ENCODE measurements at places on chromosomes 5 and 9.

- no peak for DNase-seq
Measured at GRCh38 chr9:85511746-85512145, 230.0 kb downstream of the AGTPBP1 start.

- no peak for DNase-seq
Measured at GRCh38 chr9:130045725-130046450, 2.9 kb upstream of the FNBP1 start.

- DNase-seq, result no peak
Measured at GRCh38 chr5:1748271-1748670, 51.4 kb downstream of the MRPL36 start.

DNA sequence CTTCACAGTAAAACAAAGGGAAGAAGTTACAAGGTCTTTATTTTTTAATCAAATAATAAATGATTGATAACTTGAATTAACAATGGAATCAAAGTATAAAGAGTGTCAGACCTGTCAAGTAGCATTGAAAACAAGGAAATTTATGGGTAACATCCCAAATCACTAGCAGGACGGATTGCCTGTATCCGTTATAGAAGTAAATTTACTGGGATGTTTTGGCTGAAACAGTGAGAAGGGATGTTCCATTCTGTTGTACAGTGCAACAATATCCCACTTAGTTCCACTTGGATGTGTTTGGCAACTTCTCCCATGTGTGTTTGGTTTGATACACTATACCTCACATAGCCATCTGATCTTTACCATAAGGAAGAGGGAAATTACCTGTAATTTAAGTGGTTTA is 421.0 kb upstream of the CHD1 start:
- no peak for DNase-seq

DNA sequence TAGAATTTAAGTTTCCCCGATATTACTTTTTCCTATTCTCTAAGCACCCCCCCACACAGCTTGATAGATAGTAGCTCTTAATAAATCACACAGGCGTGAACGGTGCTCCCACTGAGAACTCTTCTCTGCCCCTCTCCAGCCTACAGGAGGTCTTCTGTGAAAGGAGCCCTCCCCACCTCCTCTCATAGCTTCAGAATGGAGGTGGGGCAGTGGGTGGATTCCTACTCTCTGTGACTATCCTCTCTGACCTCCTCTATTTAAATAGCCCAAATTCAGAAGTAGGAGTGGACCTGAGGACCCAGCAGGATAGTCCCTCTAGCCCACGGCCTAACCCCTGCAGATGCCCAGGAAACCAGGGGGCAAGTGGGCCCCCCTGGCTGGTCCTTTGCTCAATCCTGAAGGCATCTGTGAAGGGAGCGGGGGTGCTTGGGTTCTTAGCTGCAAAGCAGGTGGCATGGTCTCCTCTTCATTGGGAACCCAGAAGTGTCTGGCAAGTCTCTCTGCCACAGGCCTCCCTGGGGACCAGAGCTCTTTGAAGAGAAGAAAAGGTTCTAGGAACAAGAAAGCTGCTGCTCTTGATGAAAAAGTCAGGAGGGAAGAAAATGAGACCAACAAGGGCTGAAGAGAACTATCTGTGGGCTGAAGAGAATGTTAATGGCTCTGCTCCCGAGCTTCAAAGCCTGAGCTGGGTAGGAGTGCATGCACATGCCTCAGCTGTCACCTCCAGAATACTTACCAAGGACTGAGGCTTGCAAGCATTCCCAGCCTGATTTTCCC is 21.1 kb upstream of the HSPA9 start:
- DNase-seq, result no peak

DNA sequence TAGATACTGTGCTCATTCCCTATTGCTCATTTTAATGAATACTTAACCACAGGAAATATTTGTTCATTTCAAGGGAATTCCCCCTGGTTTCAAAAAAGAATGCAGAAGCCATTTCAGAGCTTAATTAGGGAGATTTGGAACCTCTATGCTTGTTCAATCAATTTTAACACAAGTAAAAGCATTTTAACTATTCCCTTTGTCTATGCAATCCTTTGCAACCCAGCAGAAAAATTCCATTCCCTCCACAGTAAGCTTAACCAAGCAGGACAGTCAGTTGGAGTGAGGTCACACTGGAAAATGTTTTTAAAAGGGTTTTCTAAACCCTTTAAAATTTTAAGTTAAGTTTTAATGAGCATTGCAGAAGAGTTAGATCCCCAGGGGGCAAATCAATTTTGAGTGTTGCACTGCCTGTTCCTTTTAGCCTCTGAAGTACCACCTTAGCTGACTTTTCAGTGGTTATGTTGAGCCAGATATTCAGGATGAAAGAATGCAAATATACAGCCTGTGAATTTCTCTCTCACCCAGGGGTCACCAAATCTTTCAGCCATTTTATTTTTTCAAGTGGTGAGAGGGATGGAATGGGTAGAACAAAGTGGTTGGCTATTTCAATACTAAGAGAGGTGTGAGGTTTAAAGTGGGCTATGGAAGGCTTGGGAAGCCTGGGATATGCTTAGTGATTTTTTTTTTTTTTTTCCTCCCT is 356.2 kb upstream of the NUDT12 start:
- DNase-seq, result no peak

- DNase-seq, result no peak
Measured at GRCh38 chr5:157188270-157188669, 7.6 kb downstream of the ITK start.

DNA sequence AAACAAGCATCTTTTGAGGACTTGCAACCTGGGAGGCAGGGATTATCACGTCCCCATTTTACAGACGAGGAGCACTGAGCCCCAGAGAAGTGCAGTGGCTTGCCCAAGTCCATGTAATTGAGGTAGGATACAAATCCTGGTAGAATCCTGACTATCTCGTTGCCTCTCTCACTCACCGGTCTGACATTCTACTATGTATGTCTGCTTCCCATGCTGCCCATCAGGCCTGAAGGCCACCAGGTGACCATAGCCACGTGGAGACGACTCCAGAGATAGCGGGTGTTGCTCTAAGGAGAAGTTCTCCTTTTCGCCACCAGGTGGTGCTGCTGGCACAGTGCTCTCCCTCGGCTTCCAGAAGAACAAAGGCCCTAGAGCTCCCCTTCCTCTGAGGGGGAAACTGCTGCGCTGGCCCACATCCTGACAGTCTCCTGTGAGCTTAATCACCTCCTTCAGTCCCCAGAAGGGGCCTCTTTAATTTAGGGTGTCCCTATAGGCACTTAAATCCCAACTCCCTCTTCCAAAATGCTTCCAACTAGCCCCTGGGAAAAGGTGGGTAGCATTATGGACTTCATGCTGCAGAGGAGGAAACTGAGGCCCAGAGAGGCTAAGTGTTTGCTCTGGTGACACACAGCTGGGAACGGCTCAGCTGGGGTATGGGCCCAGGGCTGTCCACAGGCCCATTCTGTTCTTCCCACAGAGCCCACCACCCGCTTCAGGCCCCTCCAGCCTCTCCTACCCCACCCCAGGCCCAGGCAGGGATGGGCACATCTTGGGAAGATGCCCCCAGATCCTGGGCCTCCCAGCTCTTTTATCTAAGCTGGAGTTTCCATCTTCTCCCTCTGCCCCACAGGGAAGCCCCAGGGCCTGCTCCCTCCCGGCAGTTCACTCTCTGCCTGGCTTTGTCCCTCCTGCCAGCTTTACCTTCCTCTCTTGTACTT is 6.4 kb downstream of the SLC34A1 start:
- peak; percentile 82 for DNase-seq

DNA sequence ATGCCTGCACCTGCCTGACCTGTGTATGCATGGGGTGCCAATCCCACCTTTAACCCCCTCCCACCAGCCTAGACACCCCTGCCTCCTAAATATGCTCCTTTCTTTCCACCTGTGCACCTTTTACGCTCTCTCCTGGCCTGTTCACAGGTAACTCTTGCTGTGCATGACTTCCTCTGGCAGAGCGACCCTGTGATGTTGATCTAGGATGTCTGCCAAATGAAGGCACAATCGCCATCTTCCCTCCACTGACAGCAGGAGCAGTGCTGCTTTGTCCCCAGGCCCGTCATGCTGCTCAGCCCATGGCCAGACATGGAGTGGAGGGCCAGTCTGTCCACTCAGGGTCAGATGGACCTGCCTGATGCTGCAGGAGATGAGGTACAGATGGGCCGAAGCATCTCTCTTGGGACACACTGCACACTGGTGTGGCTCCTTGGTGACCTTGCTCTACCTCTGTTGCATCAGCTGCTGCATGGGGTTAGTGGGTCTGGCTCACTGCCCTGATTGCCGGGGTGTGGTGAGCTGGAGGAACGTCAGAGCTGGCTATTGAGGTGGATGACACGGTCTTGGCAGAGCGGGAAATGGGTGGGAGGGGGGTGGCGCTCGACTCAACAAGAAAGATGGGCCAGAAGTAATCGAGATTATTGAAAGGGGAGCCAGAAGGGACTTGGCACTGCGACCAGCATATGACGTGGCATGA is 101.7 kb upstream of the PITX1 start:
- DNase-seq, result no peak

GRCh38 chr5:115379622-115380344 is 83.3 kb upstream of the CCDC112 start:
- DNase-seq, result no peak

DNA sequence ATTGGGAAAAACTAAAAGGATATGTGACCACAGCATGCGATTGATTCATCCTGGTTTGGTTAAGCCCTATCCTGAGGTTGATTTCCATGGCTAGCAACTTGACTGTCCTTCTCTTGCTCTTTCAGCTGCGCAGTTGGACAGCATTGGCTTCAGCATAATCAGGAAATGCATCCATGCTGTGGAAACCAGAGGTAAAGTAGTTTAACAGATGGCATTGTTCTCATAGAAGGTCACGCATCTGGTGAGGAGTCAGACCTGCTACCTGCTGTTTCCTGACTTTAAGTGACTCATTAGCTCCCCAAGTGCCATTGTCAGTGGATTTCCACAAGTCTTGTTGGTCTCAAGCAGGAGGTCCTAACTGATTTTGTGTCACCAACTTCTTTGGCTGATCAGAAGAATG is 266.9 kb downstream of the ARHGAP26 start:
- DNase-seq, result no peak
